Stimulated activated CD8-positive, alpha-beta memory T cell treated with anti-CD3 and anti-CD28 coated beads, Interleukin-4, amount 100 ng/mL, for 1 hour (primary cell): ENCODE measurements at places on chromosomes 1 and 21.
A peak's percentile ranks its signal among the peaks of the same experiment; 100 is the strongest.

DNA sequence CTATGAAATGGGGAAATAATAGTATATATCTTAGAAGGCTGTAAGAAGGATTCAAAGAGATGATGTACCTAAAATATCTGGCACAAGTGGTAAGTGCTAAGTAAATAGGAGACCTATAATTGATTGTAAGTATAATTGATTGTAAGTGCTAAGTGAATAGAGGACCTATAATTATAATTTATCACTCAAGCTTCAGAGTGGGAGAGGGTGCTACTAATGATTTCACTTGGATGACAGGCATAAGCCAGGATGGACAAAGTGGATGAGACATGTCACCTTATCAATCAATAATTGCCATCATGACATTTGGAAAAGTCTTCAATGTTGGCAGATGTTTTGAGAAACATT lies 11.2 kb downstream of the RCAN1 start:
- no peak for DNase-seq

DNA sequence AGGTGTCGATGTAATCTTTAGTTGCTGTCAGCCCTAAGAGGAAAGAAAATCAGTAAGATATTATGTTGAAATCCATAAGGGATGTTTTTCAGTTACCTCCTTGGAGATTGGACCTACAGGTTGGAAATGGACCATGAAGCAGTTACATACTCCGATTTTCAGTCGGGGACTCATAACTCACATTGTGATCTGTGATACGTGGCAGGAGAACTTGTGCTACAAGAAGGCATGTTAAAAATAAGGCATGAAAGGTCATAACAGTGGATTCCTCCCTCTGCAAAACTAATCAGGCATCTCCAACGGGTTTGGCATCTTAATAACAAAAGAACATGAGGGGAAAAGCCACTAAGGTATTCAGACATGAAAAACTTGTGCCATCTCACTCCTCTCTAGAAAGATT lies 111.2 kb upstream of the CACHD1 start:
- DNase-seq: no peak

DNA sequence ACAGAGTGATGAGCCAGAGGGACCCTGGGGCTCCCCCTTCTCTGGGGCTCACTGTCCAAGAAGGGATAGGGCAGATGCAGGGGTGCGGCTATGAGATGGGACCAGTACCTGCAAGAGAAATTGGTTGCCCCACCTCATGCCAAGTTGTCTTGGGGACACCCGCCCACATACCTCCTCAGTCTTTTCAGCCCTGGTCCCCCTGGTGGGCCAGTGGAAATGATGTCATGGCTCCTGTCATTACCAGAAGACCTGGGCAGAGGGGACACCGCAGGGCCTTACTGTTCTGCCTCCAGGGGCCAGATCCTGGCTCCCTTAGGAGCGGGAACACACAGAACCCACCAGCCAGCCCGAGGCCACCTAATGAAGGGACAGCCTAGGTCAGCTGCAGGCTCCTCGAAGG lies 63.2 kb downstream of the CDK18 start:
- no peak for DNase-seq

- no peak for DNase-seq
Observed at GRCh38 chr1:43850591-43851233, 82.9 kb upstream of the ARTN start.

- no peak for DNase-seq
Observed at GRCh38 chr1:110582378-110582777, 23.8 kb downstream of the KCNA2 start.

- DNase-seq: no peak
Observed at GRCh38 chr1:15262706-15263105, 15.7 kb downstream of the FHAD1 start.

GRCh38 chr1:241157435-241157834 lies 199.6 kb downstream of the RGS7 start:
- DNase-seq: no peak

- no peak for DNase-seq
Observed at GRCh38 chr1:246373828-246374569, 133.1 kb downstream of the SMYD3 start.

GRCh38 chr1:112057736-112058135 lies 68.3 kb upstream of the KCND3 start:
- DNase-seq: no peak

- no peak for DNase-seq
Observed at GRCh38 chr1:225480825-225481434, 53.1 kb upstream of the LBR start.

- DNase-seq: no peak
Observed at GRCh38 chr1:153525088-153525728, 10.6 kb downstream of the S100A6 start.

DNA sequence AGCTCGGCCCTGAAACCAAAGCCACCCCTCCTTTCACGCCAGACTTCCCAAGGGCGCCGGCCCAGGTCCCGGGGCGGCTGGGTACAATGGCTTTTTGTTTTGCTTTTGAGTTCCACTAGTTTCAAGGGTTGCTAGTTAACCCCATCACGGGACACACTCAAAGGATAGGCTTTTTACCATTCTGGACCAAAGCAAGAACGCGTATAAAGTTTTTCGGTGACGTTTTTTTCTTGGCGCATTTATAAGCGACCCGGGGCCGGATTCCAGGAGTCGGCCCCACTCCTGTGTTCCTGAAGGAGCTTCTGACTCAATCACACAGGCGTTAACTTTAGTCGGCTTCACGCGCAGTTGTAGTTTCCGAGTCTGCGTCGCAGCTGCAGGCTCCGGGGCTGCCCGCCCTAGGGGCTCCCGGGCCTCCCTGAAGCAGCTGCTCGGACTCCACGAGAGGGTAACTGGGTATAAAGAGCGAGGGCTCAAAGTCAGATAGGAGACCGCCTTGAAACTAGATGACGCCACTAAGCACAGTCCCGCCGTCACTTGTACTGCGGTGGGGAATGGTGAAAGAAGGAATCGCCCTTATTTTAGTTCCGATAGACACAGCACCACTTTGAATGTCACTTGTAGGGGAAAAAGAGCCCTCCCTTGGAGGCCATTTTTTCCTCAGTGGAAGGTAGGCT lies 707 bp upstream of the KLHL21 start:
- no peak for DNase-seq

GRCh38 chr1:180954005-180954800 lies 41.5 kb downstream of the KIAA1614 start:
- peak; percentile 39 for DNase-seq

GRCh38 chr1:214550857-214551435 lies 456 bp downstream of the PTPN14 start:
- no peak for DNase-seq

DNA sequence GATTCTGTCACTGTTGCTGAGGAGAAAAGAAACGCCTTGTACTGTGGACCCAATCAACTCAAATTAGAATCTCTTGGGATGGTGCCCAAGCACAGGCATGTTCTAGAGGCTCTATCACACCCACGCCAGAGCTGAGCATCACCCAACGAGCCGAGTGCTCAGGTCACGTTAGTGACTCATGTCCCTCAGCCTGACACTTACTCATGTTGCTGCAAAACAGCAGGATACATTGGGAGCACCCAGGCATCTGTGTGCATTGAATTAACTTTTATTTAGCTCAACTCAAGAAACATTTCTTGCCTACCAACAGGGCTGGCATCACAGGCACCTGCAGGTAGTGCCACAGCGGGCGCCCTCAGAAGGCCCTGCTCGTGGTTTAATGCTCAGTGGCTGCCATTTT lies 149.8 kb downstream of the ETS2 start:
- DNase-seq: no peak

DNA sequence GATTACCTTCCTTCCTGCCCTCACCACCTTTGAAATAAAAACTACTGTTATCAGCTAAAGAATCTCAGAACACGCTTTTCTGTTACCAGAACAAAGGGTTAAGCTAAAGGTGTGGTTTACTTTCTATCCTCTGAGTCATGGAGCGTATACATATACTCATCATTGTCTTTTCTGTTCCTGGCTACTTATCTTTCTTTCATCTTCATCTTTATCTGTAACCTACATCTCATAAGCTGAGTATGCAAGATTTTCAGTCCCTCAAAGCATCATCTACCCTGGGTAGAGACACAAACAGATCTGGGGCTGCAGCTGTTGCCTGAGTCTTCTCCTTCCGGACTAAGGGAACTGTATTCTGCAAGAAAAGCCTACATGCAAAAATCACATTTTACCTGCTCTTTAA lies 75.6 kb downstream of the LMO4 start:
- DNase-seq: no peak

DNA sequence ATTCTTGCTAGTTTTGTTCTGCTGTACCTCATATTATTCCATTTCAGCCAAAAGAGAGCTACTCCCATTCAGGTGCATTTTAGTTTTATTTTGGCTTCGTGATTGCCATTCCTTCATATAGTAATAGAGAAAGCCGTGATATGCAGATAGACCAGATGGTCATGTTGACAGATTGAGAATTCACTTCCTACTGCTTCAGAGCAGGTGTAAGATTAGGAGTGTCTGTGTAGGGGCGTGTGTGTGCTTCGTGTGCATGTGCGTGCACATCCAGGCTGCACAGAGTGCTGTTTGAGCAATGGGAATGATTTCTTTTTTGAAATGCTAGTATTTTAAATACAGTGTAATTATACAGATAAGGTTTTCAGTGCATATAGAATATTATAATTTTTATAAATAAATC lies 10.3 kb downstream of the NFIA start:
- DNase-seq: no peak

GRCh38 chr1:3564921-3565831 lies 46.1 kb downstream of the MEGF6 start:
- no peak for DNase-seq

DNA sequence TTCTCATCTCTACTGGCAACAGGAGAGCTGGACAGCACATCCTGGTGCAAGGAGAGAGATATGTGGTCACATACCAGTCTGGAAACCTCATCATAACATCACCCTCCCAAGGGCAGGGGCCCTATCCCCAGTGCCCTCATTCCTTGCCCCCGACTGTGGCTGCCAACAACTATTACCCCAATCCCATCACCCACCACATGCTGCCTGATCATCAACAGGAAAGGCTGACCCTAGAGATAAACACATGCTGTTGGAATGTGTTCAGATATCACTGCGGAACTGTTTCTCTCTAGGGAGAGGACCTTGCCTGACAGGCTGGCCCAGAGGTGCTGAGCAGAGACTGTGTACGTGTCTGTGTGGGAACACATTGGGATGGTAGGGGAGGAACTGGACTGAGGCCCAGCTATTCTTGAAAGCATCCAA lies 4.5 kb upstream of the INKA2 start:
- DNase-seq: no peak

DNA sequence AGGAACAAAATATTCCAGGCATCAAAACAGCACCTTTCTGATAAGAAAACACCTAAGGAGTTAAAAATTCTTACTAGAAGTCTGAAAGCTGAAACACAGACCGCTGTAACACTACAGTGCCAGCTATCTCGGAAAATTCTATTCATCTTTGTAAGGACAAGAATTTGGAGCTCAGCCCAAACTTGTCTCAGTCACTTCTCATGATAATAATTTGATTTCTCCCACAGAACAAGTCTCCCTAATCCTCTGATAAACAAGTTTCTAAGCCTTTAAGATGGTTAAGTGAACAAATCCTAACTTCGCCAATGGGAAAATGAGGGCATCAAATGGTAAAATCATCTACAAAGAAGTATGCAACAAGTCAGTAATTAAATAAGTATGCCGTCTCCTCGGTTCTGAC lies 59.9 kb downstream of the SIPA1L2 start:
- DNase-seq: no peak

DNA sequence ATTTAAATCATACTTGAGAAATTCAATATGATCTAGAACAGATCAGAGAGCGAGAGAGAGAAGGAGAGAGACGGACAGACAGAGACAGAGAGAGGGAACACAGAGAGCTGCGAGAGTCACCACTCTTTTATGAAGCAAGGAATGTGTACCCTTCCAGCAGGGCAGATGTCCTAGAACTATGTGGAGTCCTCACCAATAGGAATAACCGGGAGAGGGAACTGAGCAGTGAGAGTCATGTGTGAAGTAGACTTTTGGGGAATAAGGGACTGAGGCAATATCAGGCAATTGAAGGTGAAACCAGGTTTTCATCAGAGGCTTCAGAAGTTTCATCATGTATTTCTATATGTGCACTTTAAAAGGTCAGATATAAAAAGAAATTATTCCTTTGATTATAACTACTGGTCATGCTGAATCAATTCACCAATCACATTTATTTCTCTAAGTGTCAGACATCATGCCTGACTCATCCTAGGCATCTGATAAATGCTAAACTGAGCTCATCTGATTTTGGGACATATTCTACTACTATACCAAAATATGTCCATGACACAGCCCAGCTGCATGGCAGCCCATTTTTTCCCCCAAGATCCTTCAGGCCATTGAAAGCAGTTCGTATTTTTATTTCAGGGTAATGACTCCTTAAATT lies 22.4 kb downstream of the VTCN1 start:
- DNase-seq: no peak

DNA sequence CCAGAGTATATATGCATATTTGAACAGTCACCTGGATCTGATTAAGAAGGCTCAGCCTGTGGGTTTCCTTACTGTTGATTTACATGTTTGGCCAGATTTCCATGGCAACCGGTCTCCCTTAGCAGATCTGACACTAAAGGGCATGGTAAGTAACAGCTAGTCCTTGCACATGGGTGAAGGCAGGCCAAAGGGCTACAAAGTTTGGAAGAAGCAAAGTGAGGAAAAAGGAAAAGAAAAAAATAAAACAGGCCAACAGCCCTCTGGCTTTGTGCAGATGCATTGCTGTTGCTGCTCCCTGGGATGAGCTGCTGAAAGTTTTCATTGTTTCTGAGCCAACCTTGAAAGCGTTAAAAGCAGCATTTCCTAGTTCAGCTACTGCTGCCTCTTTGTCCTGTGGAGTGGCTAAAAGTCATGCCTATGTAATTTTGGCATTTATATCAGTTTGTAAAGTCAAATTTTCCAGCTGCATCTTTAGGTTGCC lies 176.5 kb upstream of the HOOK1 start:
- DNase-seq: no peak

DNA sequence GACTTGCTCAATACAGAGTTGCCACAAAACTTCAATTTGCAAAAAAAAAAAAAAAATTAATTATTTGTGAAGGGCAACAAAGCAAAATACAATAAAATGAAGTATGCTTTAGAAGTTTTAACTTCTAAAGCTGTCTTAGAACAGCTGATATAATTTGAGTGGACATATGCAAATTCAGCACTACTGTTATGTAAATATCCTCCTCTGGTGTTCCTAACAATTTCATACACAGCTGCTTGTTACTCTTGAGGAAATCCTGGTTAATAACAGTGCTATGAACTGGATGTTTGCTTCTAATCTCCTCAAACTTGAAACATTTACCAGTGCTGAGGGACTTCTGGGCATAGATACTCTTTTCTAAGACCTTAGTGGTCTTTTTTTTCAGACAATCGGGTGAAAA lies 69.6 kb upstream of the COL24A1 start:
- DNase-seq: no peak

- no peak for DNase-seq
Observed at GRCh38 chr1:232127190-232127589, 500.6 kb downstream of the DISC1 start.

GRCh38 chr21:17796503-17796902 lies 22.7 kb downstream of the C21orf91 start:
- no peak for DNase-seq
